K562 (cell line): ENCODE measurements at places on chromosomes 6 and 20. TPM values are rescaled to one million over a fixed set of nuclear protein-coding genes. Genes with fewer than 3 reads are reported as not detected.
A peak's percentile ranks its signal among the peaks of the same experiment; 100 is the strongest.

- peak; percentile 76 for DNase-seq
These were observed 551 bp downstream of the TREML2 start for GRCh38 chr6:41200296-41200900.

DNA sequence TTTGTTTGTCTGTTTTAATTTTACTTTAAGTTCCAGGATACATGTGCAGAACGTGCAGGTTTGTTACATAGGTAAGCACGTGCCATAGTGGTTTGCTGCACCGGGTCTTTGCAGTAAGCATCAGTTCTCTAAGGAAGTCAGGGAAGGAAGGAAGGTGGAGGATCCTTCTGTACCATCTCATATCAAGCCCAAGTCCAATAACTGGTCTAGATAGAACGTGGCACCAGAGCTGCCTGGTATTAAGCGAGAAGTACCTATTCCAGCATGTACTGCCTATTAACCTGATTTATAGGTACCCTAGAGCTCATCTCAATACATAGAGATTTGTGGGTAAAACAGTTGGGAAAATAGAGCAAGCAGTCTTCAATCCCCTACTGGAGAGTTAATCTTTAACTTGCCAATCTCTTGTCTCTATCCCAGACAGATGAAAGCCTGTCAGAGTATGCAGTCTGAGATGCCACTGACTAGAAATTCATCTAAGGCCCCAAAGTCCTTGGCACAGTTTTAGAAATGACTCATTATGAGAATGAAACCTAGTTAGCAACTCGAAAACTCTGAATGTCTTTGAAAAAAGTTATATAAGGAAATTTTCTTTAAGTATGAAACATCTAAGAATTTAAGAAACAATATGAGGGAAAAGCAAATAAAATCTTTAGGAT is 144.9 kb downstream of the TFAP2A start:
- no peak for DNase-seq

DNA sequence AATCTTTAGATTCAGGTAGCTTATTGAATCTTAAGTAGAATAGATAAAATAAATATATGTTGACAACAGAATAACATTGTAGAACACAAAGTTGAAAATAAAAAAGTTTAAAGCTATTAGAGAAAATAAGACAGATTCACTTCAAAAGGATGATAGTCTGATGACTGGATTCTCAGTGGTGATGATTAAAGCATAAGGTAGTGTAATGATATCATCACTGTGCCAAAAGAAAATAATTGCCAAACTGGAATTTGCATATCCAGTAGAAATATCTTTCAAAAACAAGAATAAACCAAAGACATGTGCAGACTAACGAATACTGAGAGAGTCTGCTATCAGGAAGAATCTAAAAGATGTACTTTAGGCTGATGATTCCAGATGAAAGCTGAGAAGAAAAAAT is 30.2 kb downstream of the ENPP1 start:
- DNase-seq, result no peak

Gene TPBG
- total RNA-seq, result 0.65 and 0.66 TPM in 2 replicates

DNA sequence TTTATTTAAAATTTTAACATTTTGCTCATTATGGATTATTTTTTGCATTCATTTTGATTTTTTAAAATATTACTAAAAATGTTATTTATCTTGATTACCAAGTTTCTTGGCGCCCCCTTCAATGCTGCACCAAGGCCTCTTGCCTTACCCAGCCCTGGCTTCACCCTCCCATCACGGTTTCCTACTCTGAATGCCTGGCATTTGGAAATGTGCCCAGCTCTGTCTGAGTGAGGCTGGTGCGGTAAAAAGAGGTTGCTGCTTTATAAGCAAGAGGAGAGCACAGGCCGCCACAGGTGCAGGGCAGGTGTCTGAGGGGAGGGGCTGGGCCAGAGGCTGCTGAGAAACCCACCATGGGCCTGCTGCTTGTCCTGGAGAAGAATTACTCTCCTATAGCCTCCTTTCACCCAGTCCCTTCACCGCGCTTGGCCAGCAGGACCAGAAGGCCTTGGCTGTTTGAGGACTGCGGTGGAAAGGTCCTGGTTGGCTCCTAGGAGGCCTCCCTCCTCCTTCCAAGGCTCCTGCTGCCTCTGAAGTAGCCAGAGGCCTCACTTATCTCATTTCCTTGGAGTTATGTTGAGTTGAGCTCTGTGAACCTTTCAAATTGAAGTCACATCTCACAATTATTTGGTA is 62.6 kb downstream of the BANF2 start:
- DNase-seq, result no peak

DNA sequence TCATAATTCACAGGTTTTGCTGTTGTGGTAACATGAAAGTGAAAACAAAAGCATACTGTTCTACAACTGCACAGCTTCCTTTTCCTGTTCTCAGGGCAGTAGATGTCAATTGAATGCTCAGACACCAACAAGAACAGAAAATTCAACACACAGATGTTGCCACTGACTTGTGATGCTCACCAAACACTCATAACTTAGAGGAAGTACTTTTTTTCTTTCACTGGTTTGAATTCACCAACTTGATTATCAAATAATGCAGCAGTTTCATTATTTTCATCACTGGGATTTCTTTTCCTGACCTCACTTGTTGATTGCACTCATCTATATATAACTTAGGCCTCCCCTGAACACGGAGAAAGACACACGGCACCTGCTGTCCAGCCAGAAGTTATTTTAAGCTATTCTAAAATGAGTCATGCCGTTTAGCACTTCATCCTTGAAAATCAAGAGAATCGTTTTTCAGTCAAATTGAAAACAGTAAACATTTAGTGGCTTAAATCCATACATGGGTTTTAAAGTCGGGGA is 949 bp downstream of the TXLNB start:
- DNase-seq, result no peak

DNA sequence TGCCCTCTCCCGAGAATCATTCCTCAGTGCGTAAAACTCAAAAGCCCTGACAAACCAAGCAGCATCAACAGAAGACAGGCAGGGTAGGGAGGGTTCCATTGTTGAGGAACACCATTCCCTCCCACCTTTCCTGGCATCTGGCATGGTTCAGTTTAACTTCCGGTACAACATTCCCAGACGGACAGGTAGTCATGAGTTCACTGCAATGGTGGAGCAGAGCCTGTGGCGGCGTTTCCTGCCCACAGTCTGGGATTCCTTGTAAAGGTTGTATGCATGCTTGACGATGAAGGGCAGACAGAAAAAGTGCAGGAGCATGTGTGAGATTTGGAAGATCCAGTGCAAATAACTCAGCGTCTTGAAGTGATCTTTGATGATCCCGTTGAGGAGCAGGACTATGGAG is 42.3 kb downstream of the PIM1 start:
- no peak for DNase-seq

GRCh38 chr6:128712898-128713297 is 170.0 kb upstream of the LAMA2 start:
- DNase-seq, result no peak

- DNase-seq, result no peak
These were observed 367.8 kb upstream of the CDH4 start for GRCh38 chr20:60884277-60884676.

Gene PRKN
- total RNA-seq, result 0.24 TPM in 1 of 2 replicates, not detected in the other

- DNase-seq, result no peak
These were observed 49.2 kb upstream of the IL17A start for GRCh38 chr6:52136934-52137467.

DNA sequence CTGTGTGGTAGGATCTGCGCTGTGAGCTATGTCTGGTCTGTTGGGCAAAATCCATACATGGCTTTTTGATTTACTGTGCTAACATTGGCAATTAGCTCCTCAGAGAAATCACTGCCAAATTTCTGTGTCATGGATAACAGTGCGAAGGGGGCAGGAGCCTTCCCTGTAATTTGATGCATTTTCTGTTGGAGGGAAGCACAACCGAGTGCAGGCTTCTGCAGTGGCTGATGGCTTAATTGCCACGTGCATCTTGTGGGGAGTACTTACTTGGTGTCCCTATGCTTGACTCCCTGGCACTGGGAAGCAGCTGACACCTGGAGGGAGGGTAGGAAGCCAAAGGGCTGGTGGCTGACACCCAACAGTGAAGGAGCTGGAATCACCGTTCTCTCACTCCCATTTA is 99.3 kb upstream of the PROKR2 start:
- no peak for DNase-seq

DNA sequence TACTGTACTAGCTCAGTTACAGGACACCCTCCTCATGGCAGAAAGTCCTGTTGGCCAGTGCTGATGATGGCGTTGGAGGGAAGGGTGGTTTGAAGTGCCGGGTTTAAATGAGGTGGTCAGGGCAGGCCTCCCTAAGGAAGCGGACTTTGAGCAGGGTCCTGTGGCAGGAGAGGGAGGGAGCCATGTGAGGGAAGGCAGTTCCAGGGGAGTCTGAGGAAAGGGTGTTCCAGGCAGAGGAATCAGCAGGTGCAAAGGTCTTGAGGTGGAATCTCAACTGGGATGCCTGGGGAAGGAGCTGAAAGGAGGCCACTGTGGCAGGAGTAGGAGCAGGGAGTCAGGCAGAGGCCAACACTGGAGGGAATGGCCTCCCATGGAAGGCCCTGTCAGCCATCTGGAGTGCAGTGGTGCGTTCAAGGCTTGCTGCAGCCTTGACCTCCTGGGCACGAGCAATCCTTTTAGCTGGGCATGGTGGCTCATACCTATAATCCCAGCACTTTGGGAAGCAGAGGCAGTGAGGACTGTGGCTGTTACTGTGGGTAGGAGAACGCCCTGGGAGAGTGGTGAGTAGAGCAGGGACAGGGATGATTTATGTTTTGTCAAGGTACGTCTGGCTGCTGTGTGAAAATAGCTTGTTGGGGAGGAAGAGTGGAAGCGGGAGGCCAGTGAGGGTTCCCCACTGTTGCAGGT is 26.2 kb downstream of the VSTM2L start:
- no peak for DNase-seq

Gene OTOR
- not detected in 2 replicates for total RNA-seq

GRCh38 chr6:106119546-106119945 is 33.4 kb downstream of the PRDM1 start:
- DNase-seq, result no peak

Gene KIAA1755
- total RNA-seq, result not detected in 2 replicates

- no peak for DNase-seq
These were observed 12.0 kb upstream of the TXNDC5 start for GRCh38 chr6:7922596-7922995.

Gene DSN1
- 22.6 and 23.3 TPM in 2 replicates for total RNA-seq

Gene ENPP3
- 17.7 and 22.3 TPM in 2 replicates for total RNA-seq
